Ecto neural progenitor cell (in vitro differentiated cells): ENCODE measurements at places on chromosomes 3 and 15.

GRCh38 chr15:77186594-77187011, 115.7 kb upstream of the TSPAN3 start:
- no peak for DNase-seq

GRCh38 chr3:47478022-47478421, 2.3 kb upstream of the SCAP start:
- DNase-seq, result no peak

DNA sequence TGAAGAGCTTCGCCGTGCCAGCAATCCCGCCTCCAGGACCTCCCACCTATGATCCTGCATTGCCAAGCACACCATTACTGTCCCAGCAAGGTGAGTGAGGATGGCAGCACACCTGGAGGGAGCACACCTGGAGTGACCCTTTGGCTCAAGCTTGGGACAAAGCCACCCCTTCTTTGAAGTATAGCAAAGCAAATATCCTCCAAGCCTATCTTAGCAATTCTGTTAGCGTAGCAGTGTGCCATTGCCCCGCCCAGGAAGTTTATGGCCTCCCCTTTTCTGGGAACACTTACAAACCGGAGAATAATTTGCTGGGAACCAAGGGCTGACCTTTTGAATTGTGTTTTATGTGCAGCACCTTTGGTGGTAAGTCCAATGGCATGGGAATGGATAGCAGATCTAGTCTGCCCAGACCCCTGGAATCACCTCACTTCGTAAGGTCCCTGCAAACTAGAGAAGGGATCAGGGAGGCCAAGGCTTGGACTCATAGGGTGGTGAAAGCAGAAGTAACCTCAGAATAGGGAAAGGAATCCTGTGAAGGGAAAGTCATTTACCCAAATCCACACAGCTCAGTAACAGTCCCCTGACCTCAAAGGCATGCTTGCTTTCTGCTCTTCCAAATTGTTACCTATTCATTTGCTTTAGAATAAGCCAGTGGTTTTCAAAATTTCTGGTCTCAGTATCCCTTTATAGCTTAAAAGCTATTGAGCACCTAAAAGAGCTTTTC, 70.1 kb downstream of the HCN4 start:
- no peak for DNase-seq

- no peak for DNase-seq
Measured at GRCh38 chr3:114587986-114588385, 294.2 kb downstream of the TIGIT start.

- DNase-seq, result no peak
Measured at GRCh38 chr3:47610583-47610982, 31.9 kb upstream of the CSPG5 start.

DNA sequence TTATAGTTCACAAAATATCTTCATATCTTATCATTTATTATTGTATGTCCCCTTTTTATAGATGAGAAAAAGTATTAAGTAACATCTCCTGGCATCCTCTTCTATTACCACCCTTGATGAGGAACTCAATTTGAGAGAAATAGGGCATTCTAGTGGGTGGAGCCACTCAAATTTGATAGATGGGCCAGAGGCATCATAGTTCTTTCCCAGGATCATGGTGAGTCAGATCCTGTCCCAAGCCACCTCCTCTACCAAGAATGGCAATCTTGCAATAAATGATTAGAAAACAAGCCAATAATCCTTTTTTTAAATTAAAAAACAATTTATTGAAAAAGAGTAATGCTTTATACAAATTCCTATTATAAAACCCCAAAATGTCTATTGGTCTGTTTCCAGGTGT, 16.8 kb downstream of the CLDN1 start:
- DNase-seq, result no peak

- DNase-seq, result no peak
Measured at GRCh38 chr3:151638555-151639417, 94.9 kb upstream of the AADACL2 start.

- no peak for DNase-seq
Measured at GRCh38 chr3:87179642-87180041, 47.5 kb upstream of the CHMP2B start.

DNA sequence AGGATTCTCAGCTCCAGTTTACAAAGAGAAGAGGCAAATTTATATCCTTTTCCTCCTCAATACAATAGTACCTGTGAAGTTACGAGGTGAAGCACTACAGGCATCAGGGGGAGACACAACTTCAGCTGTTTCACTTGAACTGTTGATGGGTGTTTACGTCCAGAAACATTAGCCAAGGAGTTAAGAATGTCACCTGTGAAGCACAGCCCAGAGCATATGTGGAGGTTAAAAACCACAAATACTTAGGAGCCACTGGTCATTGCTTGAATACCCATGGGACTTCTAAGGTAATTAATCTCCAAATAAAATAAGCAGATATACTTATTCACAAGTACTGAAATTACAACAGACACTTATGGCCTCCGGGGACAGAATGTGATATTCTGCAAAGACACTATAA, 246.5 kb downstream of the ULK4 start:
- no peak for DNase-seq

DNA sequence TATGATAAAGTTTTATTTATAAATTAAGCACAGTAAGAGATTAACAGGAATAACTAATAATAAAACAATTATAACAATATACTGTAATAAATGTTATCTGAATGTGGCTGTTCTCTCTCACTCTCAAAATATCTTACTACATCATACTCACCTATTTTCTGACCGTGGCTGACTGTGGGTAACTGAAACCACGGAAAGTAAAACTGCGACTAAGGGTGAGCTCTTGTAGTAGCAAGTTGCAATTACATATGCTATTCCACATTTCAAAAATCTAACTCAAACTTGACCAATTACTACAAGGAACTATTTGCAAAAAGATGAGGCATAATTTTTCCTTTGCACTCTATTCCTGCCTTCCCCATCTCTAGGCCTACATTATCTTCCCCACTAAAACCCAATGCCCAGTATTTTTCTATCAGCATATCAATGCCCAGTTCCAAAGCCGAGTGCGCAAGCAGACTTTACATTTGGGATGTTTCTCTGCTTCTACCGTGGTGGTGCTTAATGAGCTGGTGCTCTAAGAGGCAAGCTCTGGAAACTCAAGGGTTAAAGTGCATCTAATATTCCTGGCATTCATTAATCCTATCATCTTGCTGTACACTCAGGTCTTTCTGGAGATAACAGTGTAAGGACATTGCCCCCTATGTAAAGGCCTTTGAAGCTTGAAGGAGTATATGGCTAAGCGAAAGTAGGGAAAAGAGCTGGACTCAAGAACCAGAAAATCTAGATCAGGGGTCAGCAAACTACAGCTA, 6.7 kb downstream of the PCYT1A start:
- DNase-seq, result no peak

GRCh38 chr3:87796137-87796842, 262.5 kb downstream of the CGGBP1 start:
- no peak for DNase-seq

- DNase-seq, result no peak
Measured at GRCh38 chr15:29914511-29914926, 92.3 kb upstream of the TJP1 start.

DNA sequence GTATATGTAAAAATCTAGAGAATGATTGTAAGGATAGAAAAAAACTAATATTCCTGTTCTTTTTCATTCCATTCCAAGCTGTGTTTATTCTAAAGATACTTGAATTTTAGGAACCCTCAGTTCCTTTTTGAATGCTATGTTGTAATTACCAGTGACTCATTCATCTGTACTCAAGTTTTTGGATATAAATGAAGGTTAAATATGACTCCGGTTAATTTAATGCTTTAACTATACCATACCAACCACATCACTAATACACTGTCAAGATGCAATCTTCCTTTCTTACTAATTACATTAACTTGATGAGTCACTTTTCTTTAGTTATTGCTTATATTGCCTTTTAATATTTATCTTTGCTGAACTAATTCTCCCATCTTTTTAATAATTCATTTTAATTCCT, 68.8 kb upstream of the ZNF148 start:
- no peak for DNase-seq

- DNase-seq, result peak; percentile 44
Measured at GRCh38 chr15:26013981-26014380, 150.9 kb upstream of the ATP10A start.

DNA sequence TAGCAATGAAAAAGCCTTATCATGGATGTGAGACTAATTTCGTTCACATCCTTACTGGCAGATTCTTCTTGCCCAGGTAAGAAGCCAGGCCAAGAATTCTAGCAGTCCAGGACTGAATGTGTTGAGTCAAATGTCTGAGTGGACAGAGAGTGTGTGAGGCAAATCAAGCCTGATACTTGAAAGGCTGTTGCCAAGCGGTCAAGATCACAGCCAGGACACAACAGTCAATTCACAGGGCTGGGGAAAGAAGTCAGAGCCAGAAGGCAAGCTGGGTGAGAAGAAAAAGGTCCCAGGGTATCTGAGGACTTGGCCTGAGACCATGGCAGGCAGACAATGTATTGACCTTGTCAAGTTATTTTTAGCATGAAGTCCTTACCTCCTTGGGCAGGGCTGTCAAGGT, 301.3 kb downstream of the ZNF385D start:
- DNase-seq, result no peak

- DNase-seq, result no peak
Measured at GRCh38 chr3:106945435-106945834, 431.8 kb upstream of the CCDC54 start.

GRCh38 chr15:66165856-66166255, 87.7 kb downstream of the MEGF11 start:
- DNase-seq, result no peak

GRCh38 chr15:69668039-69668705, 215.6 kb downstream of the RPLP1 start:
- no peak for DNase-seq

DNA sequence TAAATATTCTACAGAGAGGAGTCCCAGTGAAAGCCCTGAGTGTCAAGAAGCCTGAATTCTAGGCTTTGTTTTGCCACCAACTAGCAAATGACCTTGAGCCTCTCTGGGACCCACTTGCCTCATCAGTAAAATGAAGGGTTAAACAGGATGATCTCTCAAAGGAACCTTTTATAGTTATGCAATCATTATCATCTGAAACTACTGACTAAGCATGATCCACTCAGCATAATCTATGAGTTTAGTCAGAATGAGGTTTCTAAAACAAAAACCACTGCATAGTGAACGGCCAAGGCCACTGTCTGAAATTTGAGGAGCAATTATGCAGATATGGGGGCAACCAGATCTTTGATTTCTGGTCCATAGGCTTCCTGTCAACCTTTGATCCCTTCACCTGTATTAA, 319.0 kb downstream of the MECOM start:
- DNase-seq, result no peak

DNA sequence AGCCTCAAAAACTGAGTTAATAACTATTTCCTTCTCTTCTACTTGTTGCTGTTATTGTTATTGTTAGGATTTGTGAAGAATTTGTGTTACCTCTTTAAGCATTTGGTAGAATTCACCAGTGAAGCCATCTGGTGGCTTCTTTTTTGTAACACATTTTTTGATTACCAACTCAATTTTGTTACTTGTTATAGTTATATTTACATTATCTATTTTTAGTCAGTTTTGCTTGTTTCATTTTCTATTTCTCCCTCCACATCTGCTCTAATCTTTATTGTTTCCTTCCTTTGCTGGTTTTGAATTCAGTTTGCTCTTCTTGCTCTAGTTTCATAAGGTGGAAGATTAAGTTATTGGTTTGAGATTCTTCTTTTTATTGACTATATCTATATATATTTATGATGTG, 3.7 kb upstream of the SLC9C1 start:
- DNase-seq, result no peak

DNA sequence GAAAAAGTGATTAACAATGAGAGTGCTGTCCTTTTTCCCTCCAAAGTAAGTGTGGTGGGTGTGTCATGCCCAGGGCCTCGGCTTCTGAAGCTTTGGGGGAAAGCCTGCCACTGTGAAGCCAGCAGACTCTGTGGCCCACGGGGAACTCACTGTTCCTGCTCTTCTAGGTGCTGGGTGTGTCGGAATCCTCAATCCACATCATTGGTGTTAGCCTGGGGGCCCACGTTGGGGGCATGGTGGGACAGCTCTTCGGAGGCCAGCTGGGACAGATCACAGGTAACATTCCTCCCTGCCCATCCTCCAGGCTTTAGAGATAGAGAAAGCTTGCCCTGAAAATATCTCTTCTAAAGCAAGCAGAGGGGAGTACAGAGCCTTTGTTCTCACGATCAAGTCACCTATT, 11.6 kb downstream of the PLA1A start:
- no peak for DNase-seq

GRCh38 chr15:57500256-57500655, 91.4 kb upstream of the MYZAP start:
- DNase-seq, result no peak

- no peak for DNase-seq
Measured at GRCh38 chr3:16290007-16290826, 25.2 kb downstream of the OXNAD1 start.

DNA sequence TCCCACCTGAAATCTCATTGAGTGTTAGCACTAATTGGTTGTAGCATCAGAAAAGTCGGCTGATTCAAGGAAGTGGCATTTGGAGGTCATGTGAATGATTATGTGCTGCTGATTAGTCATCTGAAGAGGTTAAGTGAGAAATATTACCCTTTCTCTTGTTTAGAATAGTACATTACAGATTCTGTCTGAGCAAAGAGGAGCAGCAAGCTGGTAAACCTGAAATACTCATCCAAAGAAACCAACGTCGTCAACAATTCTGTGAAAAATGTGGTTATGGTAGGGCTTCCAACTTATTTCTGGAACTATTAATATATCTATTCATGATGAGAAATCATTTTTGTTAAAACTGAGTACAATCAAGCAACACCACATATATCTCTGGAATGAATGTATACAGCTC, 1024.9 kb downstream of the TUSC7 start:
- no peak for DNase-seq

DNA sequence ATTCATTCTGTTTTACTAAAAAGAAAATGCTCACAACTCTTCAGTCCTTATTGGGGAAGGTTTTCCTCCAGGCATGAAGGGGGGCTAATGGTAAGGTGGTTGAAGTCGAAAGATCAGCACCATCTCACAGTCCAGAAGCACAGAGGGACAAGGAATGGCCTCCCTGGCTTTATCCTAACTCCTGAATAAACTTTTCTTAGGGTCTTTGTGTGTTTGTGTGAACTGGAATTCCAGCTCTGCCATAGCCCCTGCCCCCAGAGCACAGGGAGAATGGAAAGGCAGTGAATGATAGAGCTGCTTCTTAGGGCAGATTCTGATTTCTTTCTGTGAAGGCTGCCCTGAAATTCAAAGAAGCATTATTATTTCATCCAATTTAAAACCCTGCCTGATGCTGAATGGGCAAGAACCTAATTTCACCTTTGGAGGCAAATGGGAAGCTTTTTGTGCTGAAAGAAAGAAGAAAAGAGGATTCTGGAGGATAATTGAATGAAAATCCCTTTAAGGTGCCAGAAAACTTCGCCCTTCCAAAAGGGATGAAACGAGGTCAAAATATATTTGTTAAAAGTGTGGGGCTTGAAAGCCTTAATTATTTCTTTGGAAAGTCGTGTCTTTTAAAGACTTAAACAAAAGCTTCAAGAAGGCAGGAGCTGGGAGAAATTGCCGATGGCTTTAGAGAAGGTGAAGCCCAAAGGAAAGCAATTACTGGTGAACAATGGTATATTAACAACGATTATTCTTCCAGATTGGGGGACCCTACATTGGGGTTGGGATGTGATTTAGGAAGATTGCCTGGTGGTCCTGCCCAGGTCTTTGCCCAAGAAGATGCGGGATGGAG, 259.9 kb upstream of the RGMA start:
- peak; percentile 57 for DNase-seq
